A549 treated with dexamethasone at 1 μM for 4 hours (cell line): ENCODE measurements at places on chromosomes 1 and 21. TPM values are rescaled to one million over a fixed set of nuclear protein-coding genes. Genes with fewer than 3 reads are reported as not detected.

Gene FAM78B
- total RNA-seq: 0.12 to 0.50 TPM (median 0.40 TPM) in 5 replicates

Gene HSD3B1
- 0.11 TPM in 1 of 5 replicates, not detected in the others for total RNA-seq

Gene AADACL3
- total RNA-seq: not detected in 5 replicates

Gene DNM3
- 0.52 to 0.75 TPM (median 0.58 TPM) in 5 replicates for total RNA-seq

Gene TPTE
- total RNA-seq: not detected in 5 replicates

Gene TYW3
- 14.7 to 20.5 TPM (median 18.2 TPM) in 5 replicates for total RNA-seq

Gene KCNAB2
- total RNA-seq: 5.8 to 8.5 TPM (median 8.0 TPM) in 5 replicates

Gene CACHD1
- total RNA-seq: 1.3 to 1.6 TPM (median 1.5 TPM) in 5 replicates

Gene MASP2
- total RNA-seq: 0.07 to 0.22 TPM (median 0.17 TPM) in 5 replicates

Gene TMPRSS15
- not detected in 5 replicates for total RNA-seq

Gene RNU1-3
- total RNA-seq: 10.6 TPM in 1 of 5 replicates, not detected in the others

Gene PROK1
- not detected in 5 replicates for total RNA-seq

Gene OR2L8
- not detected in 5 replicates for total RNA-seq

Gene MMEL1
- 0.08 TPM in 1 of 5 replicates, not detected in the others for total RNA-seq

Gene CRYZL1
- total RNA-seq: 12.2 to 15.0 TPM (median 13.7 TPM) in 5 replicates

Gene TMEM269
- 0.05 to 0.11 TPM (median 0.08 TPM) in 5 replicates for total RNA-seq

Gene SPRR2E
- not detected in 5 replicates for total RNA-seq

Gene POU3F1
- 0.05 TPM in 2 of 5 replicates, not detected in the others for total RNA-seq

Gene VWA5B1
- total RNA-seq: not detected in 5 replicates

Gene MR1
- total RNA-seq: 5.4 to 6.6 TPM (median 6.0 TPM) in 5 replicates

Gene AVPR1B
- total RNA-seq: not detected in 5 replicates

Gene SH3BGR
- 0.26 to 1.4 TPM (median 0.60 TPM) in 5 replicates for total RNA-seq
